ENCODE measurements at places on chromosomes 5 and 9. TPM values are rescaled to one million over a fixed set of nuclear protein-coding genes. Genes with fewer than 3 reads are reported as not detected.

IRF1 gene
- total RNA-seq, result 63.9 TPM

FAM221B gene
- total RNA-seq, result not detected

NNT gene
- total RNA-seq, result 38.6 TPM

ABCA1 gene
- 5.6 TPM for total RNA-seq

FCN1 gene
- not detected for total RNA-seq

GPR21 gene
- total RNA-seq, result not detected

THBS4 gene
- total RNA-seq, result not detected

EQTN gene
- not detected for total RNA-seq

NUDT12 gene
- total RNA-seq, result 4.0 TPM

CTXN3 gene
- not detected for total RNA-seq

PCDHGA8 gene
- 0.15 TPM for total RNA-seq

ABCA2 gene
- total RNA-seq, result 6.9 TPM

POLR3G gene
- 16.7 TPM for total RNA-seq

CRHBP gene
- total RNA-seq, result not detected

NR2F1 gene
- 14.1 TPM for total RNA-seq

AQP3 gene
- 1.3 TPM for total RNA-seq

SPOCK1 gene
- 2.2 TPM for total RNA-seq

PRUNE2 gene
- total RNA-seq, result 15.5 TPM

WDR38 gene
- not detected for total RNA-seq

DNAI1 gene
- not detected for total RNA-seq

SRD5A1 gene
- total RNA-seq, result 15.0 TPM

NPR3 gene
- total RNA-seq, result 0.05 TPM
